ENCODE measurements at places on chromosomes 2 and 18. TPM values are rescaled to one million over a fixed set of nuclear protein-coding genes. Genes with fewer than 3 reads are reported as not detected.

DNA sequence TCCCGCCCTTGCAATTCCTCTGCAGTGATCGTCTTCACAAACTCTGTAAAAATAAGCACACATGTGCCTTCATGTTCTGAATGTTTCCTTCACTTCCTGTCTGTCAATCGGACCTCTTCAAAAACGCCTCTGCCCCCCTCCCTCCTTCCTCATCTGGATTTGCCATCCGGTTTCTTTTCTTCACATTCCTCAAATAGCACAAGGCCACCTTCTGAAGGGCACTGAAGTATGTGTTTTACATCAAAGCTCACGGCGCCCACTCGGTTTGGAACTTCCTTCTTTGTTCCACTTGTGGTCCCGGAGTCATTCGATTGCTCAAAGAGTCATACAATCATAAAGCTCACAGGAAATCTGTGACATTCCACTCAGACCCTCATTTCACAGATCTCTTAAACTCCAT is 758.1 kb upstream of the SALL3 start:
- DNase-seq = no peak

- DNase-seq = no peak
Measured at GRCh38 chr2:184875911-184876310, 277.6 kb downstream of the ZNF804A start.

Gene PER2
- total RNA-seq = 22.9 TPM

Gene CYS1
- 0.43 TPM for total RNA-seq

Gene CCDC121
- total RNA-seq = 2.9 TPM

Gene CTNNA2
- total RNA-seq = not detected

Gene C2orf78
- not detected for total RNA-seq
